ENCODE measurements at places on chromosomes 2 and 18.

DNA sequence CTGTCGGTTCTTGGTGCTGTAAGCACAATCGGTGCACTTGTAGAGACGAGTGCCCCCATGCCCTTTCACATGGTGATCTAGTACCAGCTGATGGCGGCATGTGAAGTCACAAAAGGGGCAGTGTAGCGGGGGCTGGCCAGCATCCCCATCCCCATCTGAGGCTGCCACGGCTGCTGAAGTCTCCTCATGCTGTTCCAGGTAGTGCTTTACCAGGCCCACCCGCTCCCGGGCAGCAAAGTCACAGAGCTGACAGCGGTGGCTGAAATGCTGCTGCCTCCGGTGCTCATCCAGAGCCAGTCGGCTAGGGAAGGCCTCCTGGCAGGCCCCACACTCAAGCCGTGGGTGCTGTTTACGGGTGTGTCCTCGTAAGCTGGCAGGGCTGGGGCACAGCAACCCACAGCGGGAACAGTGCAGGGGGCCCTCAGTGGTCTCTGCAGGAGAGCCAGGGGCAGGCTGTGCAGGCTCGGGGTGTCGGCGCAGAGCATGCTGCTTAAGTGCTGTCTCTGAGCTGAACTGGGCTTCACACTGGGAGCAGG is 17.2 kb downstream of the ZNF142 start:
- no peaks in the 10 kb centered on the region for H3K27me3 ChIP-seq
- H3K4me3 ChIP-seq = no peak overlapping the region
- no peak for DNase-seq
- no peaks in the 10 kb centered on the region for H3K4me1 ChIP-seq
- peaks cover 22% of the 10 kb centered on the region for H3K36me3 ChIP-seq

- H3K27ac ChIP-seq = no peak overlapping the region
- H3K27me3 ChIP-seq = peaks cover 5% of the 10 kb centered on the region
- no peaks in the 10 kb centered on the region for H3K36me3 ChIP-seq
- no peak overlapping the region for H3K4me3 ChIP-seq
- no peak for DNase-seq
- H3K4me1 ChIP-seq = no peaks in the 10 kb centered on the region
These were observed 42.4 kb upstream of the EFEMP1 start for GRCh38 chr2:55965966-55966365.

DNA sequence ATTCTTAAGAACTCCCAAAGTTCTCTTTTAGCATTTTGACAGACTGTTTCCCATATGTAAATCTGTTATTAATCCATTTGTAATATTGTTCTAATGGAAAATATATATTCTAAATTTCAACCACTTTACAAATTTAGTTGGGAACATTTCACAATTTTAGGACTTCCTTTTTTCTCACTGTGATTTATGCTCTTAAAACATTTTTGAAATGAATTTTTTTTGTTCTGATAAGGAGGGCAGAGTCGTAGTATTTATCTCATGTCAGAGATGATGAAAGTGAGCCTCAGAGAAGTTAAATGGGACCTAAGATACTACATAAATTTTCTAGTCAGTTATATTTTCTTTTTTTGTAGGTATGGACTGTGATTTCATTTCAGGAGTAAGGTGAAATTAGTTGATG is 26.6 kb downstream of the RASGRP3 start:
- peaks cover 53% of the 10 kb centered on the region for H3K4me1 ChIP-seq
- peaks cover 21% of the 10 kb centered on the region for H3K36me3 ChIP-seq

DNA sequence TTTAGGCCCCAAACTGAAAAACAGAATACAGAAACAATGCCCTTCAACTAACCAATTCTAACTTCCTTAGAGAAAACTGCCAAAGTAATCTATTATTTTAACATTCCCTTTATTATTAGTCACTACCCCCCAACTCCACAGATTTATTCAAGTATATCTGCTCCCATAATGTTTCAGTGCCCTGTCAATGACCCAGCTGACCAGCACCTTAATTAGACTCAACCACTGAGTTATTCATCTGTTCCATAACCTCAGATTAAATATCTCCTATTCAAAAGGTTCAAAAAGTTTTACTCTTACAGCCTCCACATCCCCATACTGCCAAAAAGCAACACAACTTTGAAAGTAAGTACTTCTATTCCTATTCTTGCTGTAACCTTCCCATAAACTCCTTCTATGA is 202.4 kb downstream of the EXOC6B start:
- DNase-seq = no peak
- H3K4me3 ChIP-seq = no peak overlapping the region
- H3K27me3 ChIP-seq = no peaks in the 10 kb centered on the region
- H3K36me3 ChIP-seq = peaks cover 8% of the 10 kb centered on the region

DNA sequence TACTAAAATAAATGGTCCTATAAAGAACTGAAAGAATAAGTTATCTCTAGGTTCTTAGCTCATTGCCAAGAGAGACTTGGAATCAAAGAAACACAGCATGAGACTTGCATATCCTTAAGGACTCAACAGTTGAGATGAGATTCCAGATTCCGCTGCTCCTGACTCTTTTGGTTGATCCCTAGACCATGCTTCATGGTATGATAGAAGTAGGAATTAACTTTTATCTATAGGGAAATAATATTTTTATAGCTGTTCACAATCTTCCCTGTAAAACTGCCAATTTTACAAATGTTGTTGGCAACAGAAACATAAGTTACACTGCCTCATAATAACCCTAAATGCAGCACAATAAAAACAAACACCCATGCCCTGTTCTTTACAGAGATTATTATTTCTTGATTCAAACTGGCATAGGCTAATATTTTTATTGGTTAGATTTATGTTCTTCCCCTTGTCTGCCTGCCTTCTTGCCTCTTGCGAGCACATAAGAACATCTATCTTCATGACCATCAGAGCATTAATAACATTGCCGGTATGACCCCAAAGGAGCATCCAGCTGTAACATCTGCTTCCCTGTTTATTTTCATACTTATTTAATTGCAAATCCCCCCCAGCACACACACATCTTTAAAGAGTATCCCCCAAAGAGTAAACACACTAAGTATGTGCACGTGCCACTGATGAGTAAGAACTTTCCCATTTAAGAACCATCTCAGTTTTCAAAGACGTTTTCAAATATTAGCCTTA is 735.7 kb upstream of the SLC8A1 start:
- H3K27me3 ChIP-seq = no peaks in the 10 kb centered on the region
- no peak for DNase-seq
- H3K27ac ChIP-seq = no peak overlapping the region
- H3K4me1 ChIP-seq = no peaks in the 10 kb centered on the region

DNA sequence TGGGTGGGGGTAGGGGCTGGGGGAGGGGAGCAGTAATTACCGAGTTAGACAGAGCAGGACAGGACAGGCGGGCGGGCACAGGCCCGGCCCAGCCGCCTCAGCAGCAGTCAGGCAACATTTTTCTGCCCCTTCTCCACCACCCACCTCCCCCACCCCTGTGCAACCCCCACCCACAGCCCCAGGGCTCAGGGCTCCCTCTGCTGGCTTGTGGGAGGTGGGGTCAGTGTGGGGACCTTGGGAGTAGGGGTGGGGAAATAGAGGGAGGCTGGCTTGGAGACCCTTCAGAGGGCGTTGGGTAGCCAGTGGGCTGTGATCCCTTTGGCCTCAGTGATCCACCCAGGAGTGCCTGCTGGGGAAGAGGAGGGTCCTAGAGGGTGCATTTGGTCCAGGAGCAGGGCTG is 6.4 kb downstream of the WNT6 start:
- H3K4me1 ChIP-seq = peaks cover 8% of the 10 kb centered on the region
- no peaks in the 10 kb centered on the region for H3K36me3 ChIP-seq
- H3K4me3 ChIP-seq = no peak overlapping the region
- no peak for DNase-seq

- H3K27ac ChIP-seq = no peak overlapping the region
- H3K4me1 ChIP-seq = no peaks in the 10 kb centered on the region
- no peaks in the 10 kb centered on the region for H3K27me3 ChIP-seq
- no peak for DNase-seq
- H3K36me3 ChIP-seq = no peaks in the 10 kb centered on the region
- no peak overlapping the region for H3K4me3 ChIP-seq
These were observed 27.6 kb upstream of the CALCRL start for GRCh38 chr2:187475499-187476248.

- H3K4me1 ChIP-seq = no peaks in the 10 kb centered on the region
- no peak overlapping the region for H3K27ac ChIP-seq
- peaks cover 6% of the 10 kb centered on the region for H3K36me3 ChIP-seq
- peaks cover 2% of the 10 kb centered on the region for H3K27me3 ChIP-seq
- H3K4me3 ChIP-seq = no peak overlapping the region
These were observed 145.4 kb upstream of the RNF152 start for GRCh38 chr18:62037989-62038778.

DNA sequence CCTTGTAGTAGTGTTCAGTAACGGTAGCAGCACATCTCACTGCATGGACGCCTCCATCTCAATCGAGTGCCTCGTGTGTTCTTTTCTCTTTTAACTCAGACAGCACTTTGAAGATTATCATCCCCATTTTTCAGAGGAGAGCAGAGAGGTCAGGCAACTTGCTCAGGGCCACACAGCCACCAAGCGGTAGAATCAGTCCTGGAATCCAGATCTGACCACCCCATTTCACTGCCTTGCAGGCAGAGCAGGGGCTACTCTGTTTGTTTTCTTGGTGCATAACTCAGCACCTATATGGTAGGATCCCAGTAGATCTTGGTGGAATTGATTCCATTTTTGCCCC is 129.5 kb downstream of the SMAD7 start:
- H3K4me3 ChIP-seq = peak overlapping the region; percentile 19
- H3K4me1 ChIP-seq = peaks cover 17% of the 10 kb centered on the region
- H3K27me3 ChIP-seq = peaks cover 1% of the 10 kb centered on the region
- no peak for DNase-seq

- no peak for DNase-seq
- peaks cover 3% of the 10 kb centered on the region for H3K4me1 ChIP-seq
- H3K27ac ChIP-seq = no peak overlapping the region
- no peak overlapping the region for H3K4me3 ChIP-seq
- no peaks in the 10 kb centered on the region for H3K27me3 ChIP-seq
- peaks cover 16% of the 10 kb centered on the region for H3K36me3 ChIP-seq
These were observed 9.4 kb upstream of the CD302 start for GRCh38 chr2:159807183-159808031.

DNA sequence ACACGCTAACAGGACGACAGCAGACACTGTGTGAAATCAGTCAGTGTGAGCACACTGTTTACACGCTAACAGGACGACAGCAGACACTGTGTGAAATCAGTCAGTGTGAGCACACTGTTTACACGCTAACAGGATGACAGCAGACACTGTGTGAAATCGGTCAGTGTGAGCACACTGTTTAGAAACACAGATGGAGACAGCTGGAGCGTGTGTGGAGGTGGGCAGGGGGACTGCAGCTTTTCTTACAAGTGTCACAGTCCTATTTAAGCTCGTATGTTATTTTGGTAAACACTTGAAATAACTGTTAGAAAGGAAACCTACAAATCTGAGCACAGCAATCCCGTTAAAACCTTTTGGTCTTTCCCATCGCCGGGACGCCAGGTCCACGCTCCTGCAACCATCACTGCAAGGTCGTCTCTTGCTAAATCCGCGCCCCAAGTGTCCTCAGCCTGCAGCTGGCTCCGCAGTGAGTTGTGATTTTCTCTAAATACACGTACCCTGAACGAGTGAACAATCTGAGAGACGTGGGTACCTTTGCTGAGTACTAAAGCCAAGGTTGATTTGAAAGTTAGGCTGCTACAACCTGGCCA is 58.9 kb upstream of the CTDP1 start:
- H3K36me3 ChIP-seq = no peaks in the 10 kb centered on the region
- H3K4me1 ChIP-seq = peaks cover 24% of the 10 kb centered on the region
- no peak for DNase-seq
- H3K4me3 ChIP-seq = no peak overlapping the region
- H3K27ac ChIP-seq = no peak overlapping the region
- no peaks in the 10 kb centered on the region for H3K27me3 ChIP-seq

DNA sequence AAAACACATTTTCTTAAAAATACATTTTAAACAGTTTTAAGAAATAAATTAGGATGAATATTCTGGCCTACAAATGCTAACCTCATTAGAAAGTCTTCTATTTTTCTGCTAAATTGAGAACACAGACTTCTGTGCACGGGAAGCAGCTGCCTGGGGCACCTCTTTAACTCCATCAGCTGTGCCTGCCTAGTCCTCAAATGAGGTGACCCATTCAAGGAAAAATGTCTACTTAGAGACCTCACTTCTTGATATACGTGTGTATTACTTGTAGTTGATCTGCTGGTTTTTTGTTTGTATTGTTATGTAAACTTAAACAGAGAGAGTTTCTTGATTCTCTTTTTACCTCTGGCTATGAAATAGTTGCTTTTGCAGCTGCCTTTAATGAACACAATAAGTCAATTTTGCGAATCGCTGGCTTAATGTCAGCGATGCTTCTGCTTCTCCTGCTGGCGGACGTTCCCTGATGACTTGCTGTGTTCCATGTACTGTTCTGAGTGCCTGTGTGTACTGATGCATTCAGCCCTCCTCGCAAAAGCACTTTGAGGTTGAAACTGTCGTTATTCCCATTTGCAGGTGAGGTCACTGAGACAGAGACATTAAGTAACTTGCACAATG is 88.7 kb upstream of the TXNDC2 start:
- peaks cover 7% of the 10 kb centered on the region for H3K4me1 ChIP-seq
- no peak for DNase-seq
- H3K36me3 ChIP-seq = peaks cover 35% of the 10 kb centered on the region
- H3K27me3 ChIP-seq = no peaks in the 10 kb centered on the region
- H3K27ac ChIP-seq = no peak overlapping the region

DNA sequence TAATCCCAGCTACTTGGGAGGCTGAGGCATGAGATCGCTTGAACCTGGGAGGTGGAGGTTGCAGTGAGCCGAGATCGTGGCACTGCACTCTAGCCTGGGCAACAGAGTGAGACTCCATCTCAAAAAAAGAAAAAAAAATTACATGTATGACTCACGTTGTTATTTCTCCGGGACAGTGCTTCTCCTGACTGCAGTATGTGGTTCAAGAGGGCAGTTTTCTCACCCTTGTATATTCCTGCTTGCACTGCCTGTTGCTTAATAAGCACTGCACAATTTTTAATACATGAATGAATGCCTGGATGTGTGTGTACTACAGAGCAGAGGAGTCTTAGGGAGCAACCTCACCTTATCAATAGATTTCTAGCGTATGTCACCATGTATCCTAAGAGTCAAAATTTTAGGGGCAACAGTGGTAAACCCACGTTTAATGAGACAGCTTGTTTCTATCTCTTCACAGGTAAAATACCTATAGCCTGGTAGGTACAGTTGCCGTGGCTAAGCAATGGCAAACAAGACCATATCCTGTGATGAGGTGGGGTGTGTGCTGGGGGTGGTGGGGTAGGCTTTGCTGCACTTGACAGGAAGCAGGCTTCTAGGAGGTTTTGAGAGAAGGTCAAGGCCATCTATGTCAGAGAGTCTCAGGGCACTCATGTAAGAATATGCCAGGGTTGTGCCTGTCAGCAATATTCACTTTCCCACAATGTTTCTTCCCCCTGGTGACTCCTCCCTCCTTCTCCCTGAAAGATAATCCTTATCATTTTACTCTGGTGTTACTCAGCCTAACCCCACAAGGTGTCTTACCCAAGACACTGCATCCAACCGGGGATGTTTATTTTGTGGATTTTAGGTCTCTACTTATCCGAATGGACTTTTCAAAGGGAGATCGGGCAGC is 36.9 kb upstream of the MEX3C start:
- H3K27me3 ChIP-seq = peaks cover 2% of the 10 kb centered on the region
- no peak for DNase-seq
- H3K4me3 ChIP-seq = no peak overlapping the region

- H3K36me3 ChIP-seq = no peaks in the 10 kb centered on the region
- DNase-seq = no peak
- H3K27me3 ChIP-seq = peaks cover 2% of the 10 kb centered on the region
- H3K27ac ChIP-seq = no peak overlapping the region
These were observed 124.8 kb downstream of the DTNA start for GRCh38 chr18:34834897-34835296.

Measured in memory B cell (primary cell).